Fibroblast of lung (primary cell): ENCODE measurements at places on chromosomes 12 and 14. TPM values are rescaled to one million over a fixed set of nuclear protein-coding genes. Genes with fewer than 3 reads are reported as not detected.

DNA sequence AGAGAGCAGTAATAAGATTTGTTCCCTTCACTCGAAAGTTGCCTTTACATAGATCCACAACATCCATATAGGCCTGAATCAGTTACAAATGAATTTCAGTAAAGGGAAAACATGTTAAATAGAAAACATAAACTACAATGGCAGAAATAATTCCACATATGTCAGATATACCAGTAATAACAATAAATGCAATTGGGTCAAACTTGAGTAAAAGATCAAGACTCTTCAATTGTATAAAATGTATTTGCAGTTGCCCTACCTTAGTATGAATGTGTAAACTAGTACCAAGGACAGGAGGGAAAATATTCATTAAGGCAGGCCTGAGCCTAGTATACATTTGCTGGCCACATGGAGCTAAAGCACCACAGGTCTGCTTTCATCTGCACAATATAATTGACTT, 17.6 kb downstream of the NOS1 start:
- DNase-seq: no peak

DNA sequence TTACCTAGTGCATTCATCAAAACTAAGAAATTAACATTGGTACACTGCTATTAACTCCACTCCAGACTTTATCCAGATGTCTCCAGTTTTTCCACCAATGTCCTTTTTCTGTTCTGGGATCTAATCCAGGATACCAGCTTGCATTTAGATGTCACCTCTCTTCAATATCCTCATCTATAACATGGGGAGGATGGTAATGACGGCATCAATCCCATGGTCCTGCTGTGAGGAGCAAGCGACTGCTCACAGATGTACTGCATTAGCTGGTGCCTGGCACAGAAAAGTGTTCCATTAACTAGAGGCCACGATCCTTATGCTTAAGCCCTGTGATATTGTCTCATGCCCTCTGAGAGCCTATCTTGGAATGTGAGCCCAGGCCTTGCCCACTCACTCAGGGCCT, 53.8 kb downstream of the CALM1 start:
- no peak for DNase-seq

DNA sequence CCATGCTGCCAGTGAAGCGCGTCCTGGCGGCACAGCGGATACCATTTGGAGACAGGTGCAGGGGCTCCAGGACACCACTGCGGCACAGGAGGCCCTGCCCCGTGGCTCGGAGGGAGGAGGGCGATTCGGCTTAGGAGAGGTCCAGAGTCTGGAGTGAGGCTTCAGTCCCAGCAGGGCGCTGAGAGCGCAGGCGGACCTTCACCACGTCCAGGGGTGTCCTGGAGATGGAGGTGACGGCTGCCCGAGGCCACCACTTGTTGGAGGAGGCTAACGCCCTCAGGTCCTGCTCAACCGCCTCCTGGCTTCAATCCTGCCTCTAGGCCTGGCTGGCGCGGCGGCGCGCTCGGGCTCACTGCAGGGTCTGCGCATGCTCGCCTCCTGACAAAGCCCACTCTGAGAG, 45.7 kb downstream of the EIF2S3B start:
- DNase-seq: no peak

- DNase-seq: no peak
Observed at GRCh38 chr14:101715210-101716076, 46.1 kb upstream of the PPP2R5C start.

GRCh38 chr12:73677520-73678291, 859.9 kb upstream of the ATXN7L3B start:
- no peak for DNase-seq

DNA sequence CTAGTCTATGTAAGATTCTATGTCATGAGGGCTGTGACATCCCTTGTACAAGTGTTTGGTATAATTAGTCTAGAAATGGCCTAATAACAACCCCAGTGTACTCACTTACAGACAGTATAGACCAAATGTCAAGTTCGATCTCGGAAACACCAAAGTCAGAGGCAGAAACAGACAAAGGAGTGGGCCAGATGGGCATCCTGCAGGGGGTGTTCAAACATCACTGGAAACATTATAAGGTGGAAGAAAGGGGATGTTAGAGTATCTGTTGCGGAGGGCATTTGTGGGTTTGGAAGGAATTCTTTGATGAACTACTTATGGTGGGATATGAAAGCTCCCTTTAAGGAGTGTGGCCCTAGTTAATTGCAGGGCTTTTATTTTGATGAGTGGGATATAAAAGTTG, 134.6 kb downstream of the ESR2 start:
- no peak for DNase-seq

Gene PLCZ1
- total RNA-seq: not detected in 2 replicates
